ENCODE measurements at places on chromosomes 7 and 10.
A peak's percentile ranks its signal among the peaks of the same experiment; 100 is the strongest.

DNA sequence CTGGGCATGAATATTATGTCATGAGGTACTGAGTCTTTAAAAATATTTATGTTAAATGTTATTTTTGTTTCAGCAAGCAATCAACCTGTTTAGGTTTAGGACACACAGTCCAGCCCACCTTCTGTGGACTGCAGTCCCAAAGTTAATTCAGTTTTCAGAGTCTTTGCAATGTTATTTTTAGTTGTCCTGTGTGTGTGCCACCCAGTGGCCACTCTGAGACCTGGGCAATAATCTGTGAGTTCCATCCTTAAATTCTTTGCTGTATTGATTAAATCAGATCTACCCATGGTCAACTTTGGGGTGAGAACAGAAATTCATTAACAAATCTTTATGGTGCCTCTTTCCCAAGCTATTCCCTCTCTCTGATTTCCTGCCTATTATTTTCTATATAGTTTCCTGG, 415.1 kb downstream of the CCSER2 start:
- DNase-seq: no peak

DNA sequence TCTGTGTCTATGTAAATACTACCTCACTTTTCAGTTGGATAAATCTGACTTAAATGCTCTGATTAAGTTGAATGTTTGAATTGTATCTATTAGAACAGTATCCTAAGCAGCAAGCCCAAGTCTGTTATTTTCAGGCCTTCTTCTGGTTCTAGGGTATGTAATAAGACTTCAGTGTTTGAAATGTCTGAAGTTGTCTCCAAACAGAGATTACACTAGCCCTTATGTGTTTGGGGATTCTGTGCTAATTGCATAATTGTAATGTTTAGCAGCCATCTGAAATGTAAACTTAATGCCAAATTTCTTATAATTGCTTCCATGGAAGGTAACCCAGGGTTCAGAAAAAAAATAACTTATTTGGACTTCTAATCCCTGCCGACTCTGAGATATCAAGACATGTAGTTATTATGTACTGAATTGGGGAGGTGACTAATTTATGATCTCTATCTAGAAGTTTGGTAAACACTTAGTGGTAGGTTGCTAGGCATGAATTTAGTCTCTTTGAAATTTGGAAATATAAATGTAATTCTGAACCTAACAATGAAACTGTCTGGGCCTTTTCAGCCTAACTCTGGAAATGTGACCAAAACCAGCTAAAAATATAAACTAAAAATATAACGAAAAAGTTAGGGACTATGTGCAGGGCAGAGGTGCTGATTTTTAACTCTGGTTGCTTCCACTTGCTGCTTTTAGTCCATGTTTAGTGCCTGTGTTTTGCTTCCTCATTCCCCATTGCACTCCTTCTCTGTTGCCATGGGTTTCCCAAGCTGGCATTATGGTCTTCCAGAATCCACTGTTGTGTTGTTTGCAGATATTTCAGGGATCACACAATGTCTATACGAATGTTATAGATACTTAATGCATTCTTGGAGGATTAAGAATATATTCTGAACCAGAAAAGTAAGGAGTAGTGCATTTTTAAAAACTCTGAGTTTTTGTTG, 54.8 kb downstream of the MCU start:
- no peak for DNase-seq

GRCh38 chr7:43458330-43459018, 124.4 kb upstream of the STK17A start:
- no peak for DNase-seq

GRCh38 chr7:94335586-94335985, 59.1 kb upstream of the COL1A2 start:
- DNase-seq: no peak

DNA sequence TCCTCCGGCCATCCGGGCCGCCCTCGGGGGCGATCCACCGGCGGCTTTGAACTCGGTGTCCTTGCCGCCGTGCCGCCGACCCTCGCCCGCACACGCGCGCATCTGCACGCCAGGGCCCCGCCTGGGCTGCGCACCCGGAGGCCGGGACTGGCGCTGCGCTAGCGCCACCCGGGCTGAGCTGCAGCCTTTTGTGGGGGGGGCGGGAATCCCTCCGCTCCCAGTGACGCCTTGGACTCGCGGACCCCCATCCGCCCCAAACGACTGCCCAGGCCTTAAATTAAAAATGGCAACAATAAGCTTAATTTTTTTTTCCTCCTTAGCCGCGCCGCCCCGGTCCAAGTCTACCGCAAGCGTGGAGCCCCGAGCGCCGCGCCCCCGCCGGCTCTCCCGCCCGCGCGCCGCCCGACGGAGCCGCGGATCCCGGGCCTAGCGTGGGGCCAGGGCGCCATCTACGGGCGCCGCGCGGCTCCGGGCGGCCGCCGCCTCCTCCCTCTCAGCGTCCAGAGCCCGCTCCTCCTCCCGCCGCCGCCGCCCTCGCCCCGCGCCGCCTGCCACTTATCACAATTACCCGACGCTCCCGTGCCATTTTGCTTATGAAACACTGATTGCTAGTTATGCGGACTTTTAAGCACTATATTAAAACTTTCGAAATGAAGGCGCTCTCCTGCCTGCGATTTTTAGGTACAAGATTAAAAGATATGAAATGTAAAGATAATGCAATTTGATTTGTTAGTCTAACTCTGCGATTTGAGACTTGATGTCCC, 7.5 kb upstream of the EBF3 start:
- DNase-seq: peak; percentile 53

GRCh38 chr10:4191894-4192293, 406.9 kb upstream of the KLF6 start:
- no peak for DNase-seq

DNA sequence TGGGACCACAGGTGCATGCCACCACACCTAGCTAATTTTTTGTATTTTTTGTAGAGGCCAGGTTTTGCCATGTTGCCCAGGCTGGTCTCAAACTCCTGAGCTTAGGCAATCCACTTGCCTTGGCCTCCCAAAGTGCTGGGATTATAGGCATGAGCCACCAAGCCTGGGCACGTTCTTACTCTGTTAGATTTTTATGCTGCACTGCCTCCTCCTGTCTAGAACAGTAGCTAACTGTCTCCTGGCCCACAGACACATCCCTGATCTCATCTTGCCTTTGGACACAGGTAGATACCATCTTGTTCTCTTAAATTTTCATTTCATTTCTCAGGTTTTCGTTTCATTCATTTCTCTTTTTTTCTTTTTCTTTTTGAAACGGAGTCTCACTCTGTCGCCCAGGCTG, 41.1 kb downstream of the BLVRA start:
- no peak for DNase-seq

DNA sequence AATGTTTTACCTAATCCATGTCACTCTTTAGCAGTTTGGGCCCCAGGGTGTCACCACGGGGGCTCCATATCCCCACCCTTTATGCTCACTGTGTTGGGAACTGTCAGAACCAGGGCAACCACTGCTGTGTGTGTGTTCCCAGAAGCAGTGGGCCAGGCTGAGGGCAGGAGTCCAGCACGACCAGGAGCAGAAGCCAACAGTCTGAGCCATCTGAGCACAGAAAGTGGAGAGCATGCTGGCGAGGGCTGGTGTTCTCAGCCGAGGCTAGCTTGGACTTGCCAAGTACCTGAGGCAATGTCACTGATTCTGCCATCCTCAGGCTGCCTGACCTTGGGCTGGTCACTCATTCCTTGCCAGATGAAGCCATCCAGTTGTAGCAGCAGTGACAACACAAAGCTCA, 285.0 kb downstream of the BMPER start:
- no peak for DNase-seq

GRCh38 chr10:71287456-71287855, 31.6 kb upstream of the SLC29A3 start:
- no peak for DNase-seq

- DNase-seq: peak; percentile 58
Observed at GRCh38 chr10:49115015-49115795, at the start of gene VSTM4. VSTM4 (minus strand) TSS chr10:49115522; CDS start chr10:49115485, 37 bp downstream.

DNA sequence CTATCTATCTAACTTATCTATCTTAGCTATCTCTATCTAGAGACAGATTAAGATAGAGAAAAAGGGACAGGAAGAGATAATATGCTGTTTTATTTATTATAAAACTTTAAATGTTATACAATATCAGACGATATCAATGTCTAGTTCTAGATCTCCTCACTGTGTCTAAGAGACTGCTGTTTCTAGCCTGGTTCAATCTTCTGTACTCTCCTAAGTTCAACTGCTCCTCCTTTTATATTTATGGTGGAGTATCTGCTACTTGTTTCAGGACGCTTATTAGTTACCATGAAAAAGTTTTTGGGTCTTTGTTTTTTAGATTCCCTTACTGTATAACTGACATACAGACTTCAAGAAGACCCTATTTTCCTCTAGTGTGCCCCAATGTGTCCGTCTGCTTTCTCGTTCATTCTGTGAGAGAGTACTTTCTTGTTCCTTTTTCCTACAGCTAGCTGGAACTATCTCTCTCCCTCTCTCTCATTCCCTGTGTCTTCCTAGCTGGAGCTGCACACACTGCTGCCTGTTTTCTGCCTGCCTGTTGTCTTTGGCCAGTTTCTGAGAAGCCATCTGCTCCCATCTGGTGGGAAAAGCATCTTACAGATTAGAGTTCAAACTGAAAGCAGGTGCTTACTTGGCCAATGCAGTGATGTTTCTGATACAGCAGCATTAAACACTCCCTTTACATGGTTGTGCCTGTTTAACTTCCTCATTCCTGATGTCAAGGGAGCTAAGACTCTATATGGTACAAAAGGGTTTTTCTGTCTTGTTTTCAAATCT, 49.4 kb upstream of the ARL4A start:
- DNase-seq: no peak

- no peak for DNase-seq
Observed at GRCh38 chr10:28298951-28299350, 3.9 kb downstream of the MPP7 start.

GRCh38 chr7:12410523-12410922, 6.9 kb upstream of the VWDE start:
- DNase-seq: no peak

GRCh38 chr7:4840079-4840501, 21.7 kb downstream of the PAPOLB start:
- DNase-seq: no peak

- no peak for DNase-seq
Observed at GRCh38 chr7:87598234-87599009, 2.3 kb downstream of the ABCB1 start.

DNA sequence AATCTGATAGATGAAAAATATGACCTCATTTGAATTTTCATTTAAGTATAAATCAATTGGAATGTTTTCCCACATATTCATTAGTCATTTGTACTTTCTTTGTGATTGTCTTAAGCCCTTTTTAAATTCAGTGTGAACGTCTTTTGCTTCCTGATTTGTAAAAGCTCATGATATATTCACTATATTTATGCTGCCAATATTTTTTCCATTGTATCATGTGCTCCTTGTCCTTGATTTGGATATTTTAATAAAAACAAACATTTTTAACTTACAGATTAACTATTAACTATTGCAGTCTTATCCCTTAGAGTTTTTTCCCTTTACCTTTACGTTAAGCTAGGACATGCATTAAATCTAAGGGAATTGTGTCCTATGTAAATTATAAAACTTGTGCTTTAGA, 157.7 kb downstream of the ADAM12 start:
- DNase-seq: no peak

- DNase-seq: no peak
Observed at GRCh38 chr7:129161524-129162225, 17.2 kb downstream of the TSPAN33 start.

- DNase-seq: peak; percentile 10
Observed at GRCh38 chr10:94439275-94439861, 37.0 kb downstream of the TBC1D12 start.

DNA sequence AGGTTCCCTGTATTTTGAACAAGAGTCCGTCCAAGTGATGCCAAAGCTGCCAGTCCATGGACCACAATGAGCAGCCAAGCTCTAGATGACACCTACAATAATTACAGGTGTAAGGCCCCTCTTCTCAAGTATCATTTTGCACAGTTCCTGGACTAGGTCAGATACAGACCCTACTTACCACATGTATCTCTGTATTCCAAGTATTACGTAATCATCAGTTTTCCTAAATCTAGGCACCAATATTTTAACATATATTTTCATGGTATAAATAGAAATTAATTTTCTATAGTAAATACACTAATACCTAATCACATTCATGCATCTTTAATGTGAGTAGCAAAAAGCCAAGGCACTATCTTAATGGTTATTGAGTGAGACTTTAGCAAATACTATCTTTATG, 157.0 kb upstream of the PRSS1 start:
- no peak for DNase-seq

GRCh38 chr7:45237788-45238461, 80.3 kb downstream of the RAMP3 start:
- DNase-seq: no peak

DNA sequence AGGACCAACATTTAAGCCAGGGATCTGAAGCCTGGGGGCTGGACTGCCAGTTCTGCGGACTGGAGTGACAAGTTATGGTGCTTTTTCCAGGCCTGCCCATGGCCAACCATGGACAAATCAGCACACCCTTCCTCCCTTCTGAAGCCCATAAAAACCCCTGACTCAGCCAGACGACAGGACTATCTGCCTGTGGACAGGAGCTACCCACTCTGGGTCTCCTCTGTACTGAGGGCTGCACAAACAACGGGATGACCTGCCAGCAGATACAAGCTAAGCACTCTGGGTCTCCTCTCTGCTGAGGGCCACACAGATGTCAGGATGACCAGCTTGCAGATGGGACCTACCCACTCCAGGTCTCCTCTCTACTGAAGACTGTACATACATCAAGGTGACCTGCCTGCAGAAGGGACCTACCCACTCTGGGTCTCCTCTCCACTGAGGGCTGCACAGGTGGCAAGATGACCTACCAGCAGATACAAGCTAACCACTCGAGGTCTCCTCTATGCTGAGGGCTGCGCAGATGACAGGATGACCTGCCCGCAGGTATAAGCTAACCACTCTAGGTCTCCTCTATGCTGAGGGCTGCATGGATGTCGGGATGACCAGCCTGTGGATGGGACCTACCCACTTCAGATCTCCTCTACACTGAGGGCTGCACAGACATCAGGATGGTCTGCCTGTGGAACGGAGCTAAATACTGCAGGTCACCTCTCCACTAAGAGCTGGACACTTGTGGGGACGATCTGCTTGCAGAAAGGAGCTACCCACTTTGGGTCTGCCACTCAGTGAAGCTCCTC, 110.1 kb upstream of the GPR22 start:
- DNase-seq: no peak

GRCh38 chr7:133376514-133376913, 123.6 kb downstream of the EXOC4 start:
- no peak for DNase-seq

DNA sequence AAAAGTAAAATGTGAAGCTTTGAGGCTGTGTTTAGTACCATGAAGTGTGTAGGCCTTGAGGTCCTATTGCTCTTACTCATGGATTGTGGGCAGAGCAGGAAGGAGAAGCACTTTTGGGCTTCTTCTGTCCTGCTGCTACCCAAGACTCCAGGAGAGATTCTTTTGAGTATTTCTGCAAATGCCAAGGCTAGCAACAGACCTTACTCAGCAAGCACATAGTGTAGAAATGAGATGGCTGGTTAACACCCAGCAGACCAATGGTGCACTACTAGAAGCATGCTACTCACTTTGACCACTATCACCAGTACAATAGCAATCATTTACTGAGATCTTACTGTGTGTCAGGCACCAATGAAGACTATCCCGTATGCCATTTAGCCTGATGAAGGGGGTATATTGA, 3.2 kb downstream of the PLPP4 start:
- no peak for DNase-seq

- DNase-seq: no peak
Observed at GRCh38 chr10:37146443-37146842, 21.0 kb downstream of the ANKRD30A start.

All from fibroblast of skin of right quadriceps (primary cell).